T47D (cell line): ENCODE measurements at places on chromosomes 1 and 21.
A peak's percentile ranks its signal among the peaks of the same experiment; 100 is the strongest.

DNA sequence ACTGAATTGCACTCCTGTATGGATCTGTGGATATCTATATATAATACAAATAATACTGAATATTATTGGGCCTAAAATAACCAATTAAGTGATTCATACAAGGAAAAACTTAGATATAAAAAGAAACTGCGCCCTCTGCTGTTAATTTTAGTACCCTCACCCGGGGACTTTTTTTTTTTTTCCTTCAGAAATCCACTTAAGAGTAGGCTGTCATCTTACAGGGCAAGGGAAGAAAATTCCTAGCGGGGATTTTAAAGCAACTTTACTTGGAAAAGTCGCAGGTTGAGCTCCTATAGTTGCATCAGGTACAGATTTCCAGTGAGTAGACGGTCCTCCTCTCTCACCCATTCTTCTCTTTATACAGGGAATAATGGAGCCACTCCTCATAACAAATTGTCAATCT is 1.3 kb downstream of the NTNG1 start:
- peak; percentile 53 for DNase-seq

DNA sequence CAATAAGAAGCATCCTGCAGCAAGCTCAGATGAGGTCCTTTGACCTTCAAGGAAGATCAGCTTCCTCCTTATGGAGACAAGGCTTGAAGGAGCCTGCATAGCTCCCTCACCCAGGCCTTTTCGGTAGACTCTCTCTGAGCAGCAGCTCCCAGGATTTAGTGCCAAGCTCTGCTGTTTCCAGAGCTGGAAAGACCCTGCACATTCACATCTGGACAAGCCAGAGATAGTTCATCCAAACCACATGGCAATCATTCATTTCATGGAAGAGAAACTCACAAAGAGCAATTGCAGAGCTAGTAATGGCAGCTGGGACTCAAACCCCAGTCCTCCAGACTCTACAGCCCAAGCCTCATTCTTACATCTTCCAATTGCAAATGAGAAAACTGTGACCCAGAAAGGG is 76.4 kb upstream of the EDN2 start:
- no peak for DNase-seq

- DNase-seq: no peak
These were observed 4.7 kb upstream of the SLC19A1 start for GRCh38 chr21:45546636-45547544.

- no peak for DNase-seq
These were observed 92.3 kb upstream of the ESRRG start for GRCh38 chr1:216815260-216816131.

GRCh38 chr1:45640293-45640692 is 16.4 kb upstream of the CCDC17 start:
- no peak for DNase-seq

DNA sequence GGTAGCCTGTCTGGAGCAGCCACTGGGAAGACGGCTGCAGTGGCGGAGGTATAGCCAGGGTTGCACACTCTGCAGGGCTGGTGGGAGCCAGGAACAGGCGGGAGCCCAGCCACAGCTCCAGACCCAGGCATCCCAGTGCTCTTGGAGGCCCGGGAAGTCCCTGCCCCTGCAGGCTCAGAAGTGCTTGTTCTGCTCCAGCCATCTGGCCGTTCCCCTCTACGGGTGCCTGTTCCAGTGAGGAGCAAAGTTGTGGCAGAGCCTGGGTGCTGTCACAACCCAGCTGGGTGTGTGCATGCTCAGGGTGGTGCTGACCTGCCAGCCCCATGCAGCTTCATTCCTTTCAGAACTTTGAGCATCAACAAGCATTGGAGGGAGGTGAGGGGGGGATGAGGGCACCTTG is 31.7 kb upstream of the BACE2 start:
- DNase-seq: no peak

GRCh38 chr1:113780374-113781146 is 21.3 kb upstream of the PHTF1 start:
- peak; percentile 13 for DNase-seq

DNA sequence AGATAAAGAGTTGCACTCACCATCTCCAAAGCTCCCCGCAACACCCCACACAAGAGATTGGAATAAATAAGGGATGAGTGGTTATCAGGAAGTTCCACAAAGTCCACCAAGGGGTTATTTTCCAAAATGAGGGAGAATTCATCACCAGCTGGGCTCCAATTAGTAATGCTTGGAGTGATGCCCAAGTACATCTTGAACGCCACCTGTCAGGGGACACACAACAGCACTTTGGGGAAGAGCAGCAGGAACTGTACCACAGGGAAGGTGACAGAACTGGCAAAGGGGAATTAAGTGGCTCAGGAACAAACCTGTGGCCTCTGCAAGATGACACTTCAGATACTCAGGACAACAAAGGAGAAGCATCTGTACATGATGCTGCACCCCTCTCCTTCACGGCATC is 11.5 kb downstream of the TRAPPC3 start:
- no peak for DNase-seq

DNA sequence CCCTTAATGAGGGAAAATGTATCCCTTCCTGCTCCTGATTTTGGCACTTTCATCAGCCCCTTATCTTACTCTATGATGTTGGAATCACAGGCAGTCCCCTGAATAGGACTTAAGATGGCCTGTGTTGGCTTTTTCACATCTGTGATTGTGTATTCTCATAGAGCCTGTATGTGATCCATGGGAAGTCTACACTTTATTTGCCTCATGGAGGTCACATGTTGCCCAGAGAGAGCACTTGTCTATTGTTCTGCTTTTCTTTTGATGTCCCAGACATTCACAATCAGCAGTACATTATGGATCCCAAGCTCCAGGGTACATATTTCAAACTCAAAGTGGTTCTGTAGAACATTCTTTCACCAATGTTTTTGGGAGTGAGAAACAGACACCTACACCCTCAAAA is 885.2 kb upstream of the ADGRL2 start:
- DNase-seq: no peak

GRCh38 chr1:17764591-17764990 is 9.5 kb downstream of the ACTL8 start:
- DNase-seq: no peak

- DNase-seq: no peak
These were observed 15.1 kb upstream of the ST6GALNAC3 start for GRCh38 chr1:76059451-76059850.

GRCh38 chr21:42847051-42847707 is 32.2 kb downstream of the WDR4 start:
- DNase-seq: no peak

- DNase-seq: peak; percentile 62
These were observed 2.1 kb upstream of the AHDC1 start for GRCh38 chr1:27605796-27606707.

GRCh38 chr1:113963281-113963906 is 15.9 kb upstream of the OLFML3 start:
- no peak for DNase-seq
